ENCODE measurements at places on chromosomes 1 and 21. TPM values are rescaled to one million over a fixed set of nuclear protein-coding genes. Genes with fewer than 3 reads are reported as not detected.

DNA sequence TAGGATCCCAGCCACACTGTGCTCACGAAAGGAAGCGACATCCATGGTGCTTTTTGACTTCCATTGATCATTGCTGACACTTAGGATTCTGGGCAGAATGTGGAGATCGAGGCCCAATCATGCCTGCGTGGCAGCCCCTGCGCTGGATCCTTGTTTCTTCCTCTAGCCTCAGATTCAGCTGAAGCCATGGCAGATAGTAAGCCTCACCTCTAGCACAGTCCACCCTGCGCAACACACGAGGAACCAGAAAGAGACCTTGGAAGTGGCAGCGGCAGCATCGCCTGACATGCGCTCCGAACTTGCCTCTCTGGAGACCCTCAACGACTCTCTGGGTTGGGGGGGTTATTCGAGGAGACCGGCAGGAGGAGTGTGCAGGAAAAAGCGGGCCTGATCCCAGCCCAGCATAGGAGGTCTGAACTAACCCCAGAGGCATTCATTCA, 10.6 kb downstream of the HLX start:
- peaks cover 3% of the 10 kb centered on the region for H3K27me3 ChIP-seq
- H3K4me1 ChIP-seq, result peaks cover 15% of the 10 kb centered on the region
- no peak for DNase-seq
- H3K36me3 ChIP-seq, result no peaks in the 10 kb centered on the region

Gene CSMD2
- polyA plus RNA-seq, result not detected

Gene LHX8
- polyA plus RNA-seq, result not detected

Gene ELF3
- polyA plus RNA-seq, result 29.0 TPM

Gene PRDM16
- polyA plus RNA-seq, result 0.25 TPM

Gene PRMT6
- polyA plus RNA-seq, result 15.2 TPM

All from liver (tissue), 10 donors.